Aorta (tissue), 5 donors: ENCODE measurements at places on chromosomes 12 and 14.

GRCh38 chr12:116433249-116433648, 125.9 kb upstream of the MAP1LC3B2 start:
- no peak for DNase-seq

DNA sequence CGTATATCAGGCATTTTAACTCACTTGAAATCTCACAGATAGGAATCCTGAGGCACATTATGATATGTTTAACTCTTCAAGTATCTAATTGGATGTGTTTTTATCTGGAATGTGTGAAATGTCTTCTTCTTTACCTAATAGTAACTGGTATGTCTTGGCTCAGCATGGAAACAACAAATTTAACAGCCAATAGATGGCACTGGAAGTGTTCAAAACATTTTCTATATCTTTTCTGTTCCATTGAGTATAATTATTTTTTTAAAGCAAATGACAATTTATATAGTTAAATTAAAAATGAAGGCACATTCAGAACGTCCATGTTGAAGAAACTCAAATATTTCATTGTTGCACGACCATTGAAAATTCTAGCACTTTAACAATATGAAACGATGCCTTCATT, 164.6 kb upstream of the SLC16A7 start:
- DNase-seq, result no peak

- DNase-seq, result no peak
Observed at GRCh38 chr14:90760591-90761316, 55.5 kb downstream of the TTC7B start.

DNA sequence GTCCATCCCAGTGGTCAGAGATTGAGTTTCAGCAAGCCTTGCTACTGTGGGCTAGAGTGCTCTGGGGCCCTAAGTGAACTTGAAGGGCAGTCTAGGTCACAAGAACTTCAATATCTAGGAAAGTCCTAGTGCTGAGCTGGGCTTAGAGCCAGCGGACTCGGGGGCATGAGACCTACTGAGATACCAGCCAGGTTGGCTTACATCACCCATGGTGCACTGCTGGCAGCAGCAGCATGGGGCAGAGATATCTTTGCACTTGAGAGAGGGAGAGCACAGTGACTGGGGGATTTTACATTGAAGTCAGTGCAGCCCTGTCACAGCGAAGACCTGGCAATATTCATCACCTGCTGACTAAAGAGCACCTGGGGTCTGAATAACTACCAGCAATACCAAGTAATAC, 158.3 kb upstream of the PRKD1 start:
- no peak for DNase-seq

GRCh38 chr12:45590646-45591045, 138.9 kb upstream of the ARID2 start:
- no peak for DNase-seq

- DNase-seq, result peak; percentile 97
Observed at GRCh38 chr14:68979021-68979721, at the start of gene ACTN1. TSS of gene ACTN1 (minus strand) at chr14:68979302. CDS start at chr14:68979056, 246 bp downstream.

DNA sequence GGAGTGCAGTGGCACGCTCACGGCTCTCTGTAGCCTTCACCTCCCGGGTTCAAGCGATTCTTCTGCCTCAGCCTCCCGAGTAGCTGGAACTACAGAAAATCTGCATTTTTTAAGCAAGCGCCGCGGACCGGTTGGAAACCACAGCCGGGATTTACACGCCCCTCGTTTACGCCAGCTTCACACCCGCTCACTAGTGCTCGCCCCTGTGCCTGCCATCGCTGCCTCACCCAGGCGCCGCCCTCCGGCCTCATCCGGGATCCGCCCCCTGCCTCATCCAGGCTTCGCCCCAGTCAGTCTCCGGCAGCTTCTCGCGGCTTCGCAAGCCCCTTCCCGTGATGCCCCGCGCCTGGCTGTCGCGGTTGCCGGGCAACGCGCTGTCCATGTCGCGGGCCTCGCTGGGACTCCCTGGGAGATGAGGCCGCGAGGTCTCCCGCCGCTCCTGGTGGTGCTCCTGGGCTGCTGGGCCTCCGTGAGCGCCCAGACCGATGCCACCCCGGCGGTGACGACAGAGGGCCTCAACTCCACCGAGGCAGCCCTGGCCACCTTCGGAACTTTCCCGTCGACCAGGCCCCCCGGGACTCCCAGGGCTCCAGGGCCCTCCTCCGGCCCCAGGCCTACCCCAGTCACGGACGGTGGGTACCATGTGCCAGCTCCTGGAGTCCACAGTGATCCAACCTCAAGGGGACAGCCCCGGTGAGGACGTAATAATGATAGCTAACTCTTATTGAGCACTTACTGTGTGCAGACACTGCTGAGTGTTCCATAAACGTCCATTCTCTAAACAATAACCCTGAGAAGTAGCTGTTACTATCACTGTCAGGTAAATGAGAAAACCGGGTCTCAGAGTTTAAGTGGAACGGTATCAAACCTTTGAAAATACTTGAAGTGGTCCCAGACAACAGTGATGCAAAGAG, at the start of gene TCTN1:
Gene TCTN1, plus strand, starts transcription at position 359 of the 914 bp plus-strand sequence. Its CDS starts 54 bp downstream, at position 413.
- peak; percentile 99 for DNase-seq

DNA sequence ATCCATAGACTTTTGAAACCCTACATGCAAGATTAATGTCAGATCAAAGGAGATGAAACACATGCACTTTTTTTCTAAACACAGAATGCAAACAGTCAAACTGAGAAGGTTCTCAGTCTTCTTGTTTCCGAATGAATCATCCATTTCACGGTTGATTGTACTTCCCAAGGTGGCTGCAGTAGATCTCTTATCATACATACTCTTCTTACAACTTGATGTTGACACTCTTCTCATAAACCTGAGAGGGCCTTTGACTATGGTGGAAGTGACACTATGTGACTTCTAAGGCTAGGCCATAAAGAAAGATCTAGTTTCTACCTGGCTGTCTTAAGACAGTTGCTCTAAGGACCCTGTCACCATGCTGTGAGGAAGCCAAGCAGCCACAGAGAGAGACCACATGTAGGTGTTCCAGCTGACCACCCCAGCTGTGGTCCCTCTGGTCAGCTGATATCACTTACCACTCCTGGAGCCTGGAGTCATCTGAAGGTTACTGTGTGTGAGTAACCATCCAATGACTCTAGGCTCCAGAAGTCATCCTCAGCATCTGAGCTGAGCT, 67.2 kb upstream of the HMGA2 start:
- DNase-seq, result no peak

DNA sequence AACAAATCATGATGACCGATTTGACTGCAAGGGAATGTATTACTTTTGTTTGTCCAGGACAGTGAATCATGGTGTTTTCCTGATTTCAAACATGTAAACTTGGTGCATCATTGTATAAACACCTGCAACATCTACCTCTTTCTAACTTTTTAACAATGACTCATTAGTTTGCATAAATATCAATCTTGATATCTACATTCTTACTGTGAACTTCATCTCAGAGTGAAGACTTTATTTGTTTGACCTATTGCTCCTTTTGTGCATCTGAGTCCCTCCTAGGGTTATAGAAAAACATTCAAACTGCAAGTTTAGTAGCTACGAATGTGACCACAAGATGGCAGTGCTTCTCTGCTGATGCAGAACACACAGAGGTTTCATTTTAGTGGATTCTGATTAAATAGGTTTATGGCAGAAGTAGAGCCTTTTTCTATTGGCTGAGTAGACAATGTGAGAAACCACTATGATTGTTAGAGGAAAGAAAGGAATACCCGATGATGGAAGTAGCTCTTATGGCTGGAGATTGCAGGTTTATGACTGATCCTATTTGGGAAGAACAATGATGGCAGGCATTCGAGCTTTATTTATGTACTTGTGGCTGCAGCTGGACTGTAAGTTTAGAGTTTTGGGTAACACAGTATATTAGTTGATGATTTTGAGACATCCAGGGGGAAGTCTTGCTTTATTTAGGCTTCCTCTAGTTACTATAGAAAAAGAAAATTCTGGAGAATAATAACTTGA, 244.2 kb upstream of the OR4E1 start:
- DNase-seq, result no peak

DNA sequence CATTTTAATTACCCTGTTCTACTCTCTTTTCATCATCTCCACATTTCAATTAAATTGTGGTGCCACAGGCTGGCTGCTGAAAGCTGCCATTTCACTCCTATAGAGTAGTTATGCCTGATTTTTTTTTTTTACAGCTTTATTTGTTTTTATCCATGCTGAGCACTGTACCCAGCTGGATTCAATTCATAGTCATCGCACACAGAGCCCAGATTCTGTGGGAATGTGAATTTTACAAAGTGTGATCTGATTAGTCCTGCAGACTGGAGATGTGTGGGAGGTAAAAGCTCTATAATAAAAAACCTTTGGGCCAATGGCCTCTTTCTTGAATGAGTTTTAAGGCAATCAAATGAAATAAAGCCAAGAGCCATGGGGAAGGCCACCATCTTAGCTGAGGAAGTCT, 190.2 kb downstream of the ANO4 start:
- no peak for DNase-seq

- DNase-seq, result no peak
Observed at GRCh38 chr12:47085815-47086252, 6.1 kb upstream of the AMIGO2 start.

- peak; percentile 85 for DNase-seq
Observed at GRCh38 chr12:94147991-94148738, at the start of gene PLXNC1. TSS of gene PLXNC1 (plus strand) at chr12:94148577. CDS start at chr12:94148972, 395 bp downstream.

DNA sequence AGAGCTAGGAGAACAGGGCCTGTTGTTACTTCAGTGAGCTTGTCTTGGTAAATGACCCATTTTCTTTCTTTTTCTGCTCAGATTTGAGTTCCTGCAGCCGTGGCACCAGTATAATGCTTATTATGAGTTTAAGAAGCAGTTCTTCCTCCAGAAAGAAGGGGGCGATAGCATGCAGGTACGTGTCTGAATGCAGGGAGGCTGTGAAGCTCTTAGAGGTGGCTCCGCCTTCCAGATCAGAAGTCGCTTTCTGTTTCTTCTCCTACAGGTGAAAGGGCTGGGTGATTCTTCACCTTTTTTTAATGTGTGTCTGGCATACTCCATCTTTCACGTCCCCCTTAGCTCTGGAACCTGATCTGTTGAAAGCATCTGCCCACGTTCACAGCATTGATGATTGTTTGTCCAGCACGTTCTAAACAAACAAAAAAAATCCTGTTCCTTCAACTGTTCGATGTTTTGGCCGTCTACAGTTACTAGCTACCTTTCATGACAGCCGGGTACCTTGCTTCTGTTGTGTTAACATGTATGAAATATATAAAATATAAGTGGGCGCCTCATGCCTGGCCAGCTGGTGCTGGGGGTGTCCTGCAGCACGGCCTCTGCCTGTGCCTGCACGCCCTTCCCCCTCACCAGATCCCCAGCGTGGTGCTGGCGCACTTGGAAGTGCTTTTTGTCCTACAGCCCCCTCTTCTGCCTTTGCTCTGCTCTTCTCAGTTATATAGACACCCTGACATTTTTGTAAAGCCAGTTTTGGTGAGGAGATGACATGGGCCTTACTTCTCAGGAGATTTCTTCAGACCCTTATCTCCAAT, 44.6 kb downstream of the SFSWAP start:
- DNase-seq, result no peak

DNA sequence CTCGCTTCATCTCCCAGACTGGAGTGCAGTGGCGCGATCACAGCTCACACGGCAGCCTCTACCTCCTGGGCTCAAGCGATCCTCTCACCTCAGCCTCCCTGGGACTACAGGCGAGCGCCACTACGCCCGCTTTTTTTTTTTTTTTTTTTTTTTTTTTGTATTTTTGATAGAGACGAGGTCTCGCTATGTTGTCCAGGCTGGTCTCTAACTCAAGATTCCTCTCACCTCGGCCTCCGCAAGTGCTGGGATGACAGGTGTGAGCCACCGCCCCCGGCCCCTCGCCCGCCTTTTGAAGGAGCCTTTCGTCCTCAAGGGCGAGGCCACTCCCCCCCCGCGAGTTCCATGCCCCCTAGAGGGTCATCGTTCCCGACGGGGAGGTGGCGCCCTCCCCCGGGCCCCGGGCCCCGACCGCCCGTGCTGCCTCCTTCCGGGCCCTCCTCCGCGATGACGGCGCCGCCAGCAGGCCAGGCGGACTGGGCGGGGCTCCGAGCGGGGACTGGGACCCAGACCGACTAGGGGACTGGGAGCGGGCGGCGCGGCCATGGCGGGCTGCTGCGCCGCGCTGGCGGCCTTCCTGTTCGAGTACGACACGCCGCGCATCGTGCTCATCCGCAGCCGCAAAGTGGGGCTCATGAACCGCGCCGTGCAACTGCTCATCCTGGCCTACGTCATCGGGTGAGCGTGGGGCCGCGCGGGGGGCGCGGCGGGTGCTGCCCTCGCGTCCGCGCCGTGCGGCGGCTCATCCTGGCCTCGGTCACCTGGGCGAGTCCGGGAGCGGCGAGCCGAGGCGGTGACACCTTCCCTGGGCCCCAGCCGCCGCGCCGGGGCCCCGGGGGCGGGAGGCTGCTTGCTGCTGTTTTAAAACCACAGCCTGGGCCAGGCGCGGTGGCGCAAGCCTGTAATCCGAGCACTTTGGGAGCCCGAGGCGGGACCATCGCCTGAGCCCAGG, at the start of gene P2RX4:
Gene P2RX4, plus strand, starts transcription at position 506 of the 949 bp plus-strand sequence. Its CDS starts 36 bp downstream, at position 542.
- DNase-seq, result peak; percentile 93

GRCh38 chr12:14567351-14568162, at the start of gene PLBD1:
TSS of gene PLBD1 (minus strand) at chr12:14567883. CDS start at chr12:14567696, 187 bp downstream.
- DNase-seq, result peak; percentile 88

GRCh38 chr14:59207506-59207933, 19.1 kb downstream of the DAAM1 start:
- no peak for DNase-seq

DNA sequence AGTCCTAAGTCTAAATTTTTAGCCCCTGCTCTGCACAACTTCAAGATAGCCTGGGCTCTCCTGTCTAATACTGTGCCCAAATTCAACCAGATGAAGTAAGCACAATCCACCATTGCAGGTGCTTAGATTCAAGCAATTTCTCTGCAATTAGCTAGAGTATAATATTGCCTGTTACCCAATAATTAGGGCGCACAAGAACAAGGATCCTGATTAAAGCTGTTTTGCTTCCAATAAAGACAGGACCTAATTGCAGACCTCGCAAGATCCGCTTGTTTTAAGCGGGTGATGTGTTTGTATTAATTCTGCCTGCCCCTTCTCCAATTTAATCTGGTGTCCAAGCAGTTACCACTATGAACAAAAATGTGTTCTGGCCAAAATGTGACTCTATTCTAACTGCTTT, 1268.9 kb upstream of the TMEM132C start:
- DNase-seq, result no peak

- DNase-seq, result no peak
Observed at GRCh38 chr12:12537421-12537820, 25.2 kb downstream of the DUSP16 start.

- DNase-seq, result peak; percentile 91
Observed at GRCh38 chr12:570435-570920, 92.8 kb downstream of the NINJ2 start.

- no peak for DNase-seq
Observed at GRCh38 chr12:82754856-82755255, 68.2 kb downstream of the TMTC2 start.

GRCh38 chr12:63912651-63913050, 68.2 kb downstream of the SRGAP1 start:
- no peak for DNase-seq
